ENCODE measurements at places on chromosomes 6 and 20.

DNA sequence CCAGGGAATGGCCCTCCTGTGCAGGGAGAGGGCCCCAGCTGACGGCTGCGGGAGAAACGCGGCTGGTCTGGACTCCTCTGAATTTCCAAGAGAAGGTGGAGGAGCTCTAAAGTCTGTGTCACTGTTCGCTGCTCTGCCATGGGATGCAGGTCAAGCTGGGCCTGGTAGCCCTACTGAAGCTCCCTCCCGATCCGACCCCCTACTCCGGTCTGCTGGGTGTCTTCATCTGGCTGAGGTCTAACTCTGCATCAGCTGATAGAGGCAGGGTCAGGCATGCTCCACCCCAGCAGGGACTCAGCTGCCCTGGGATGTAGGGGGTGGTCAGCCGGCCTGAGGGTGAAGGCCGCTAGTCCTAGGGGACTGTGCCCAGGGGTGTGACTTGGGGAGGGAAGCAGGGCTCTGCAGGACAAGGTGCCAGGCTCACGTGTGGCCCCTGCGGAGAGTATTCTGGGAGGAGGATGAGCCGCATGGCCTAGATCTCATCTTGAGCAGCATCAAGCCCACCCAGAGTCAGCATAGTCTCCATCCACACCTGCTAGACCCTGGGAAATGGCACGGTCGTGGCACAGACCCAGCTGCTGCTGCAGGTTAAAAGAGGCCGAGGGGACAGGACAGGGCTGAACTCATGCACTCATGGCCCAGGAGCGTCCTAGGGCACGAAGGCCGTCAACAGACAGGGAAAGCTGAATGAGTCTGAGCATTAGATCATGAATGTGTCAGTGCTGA, 1.4 kb downstream of the CST3 start:
- DNase-seq = no peak

DNA sequence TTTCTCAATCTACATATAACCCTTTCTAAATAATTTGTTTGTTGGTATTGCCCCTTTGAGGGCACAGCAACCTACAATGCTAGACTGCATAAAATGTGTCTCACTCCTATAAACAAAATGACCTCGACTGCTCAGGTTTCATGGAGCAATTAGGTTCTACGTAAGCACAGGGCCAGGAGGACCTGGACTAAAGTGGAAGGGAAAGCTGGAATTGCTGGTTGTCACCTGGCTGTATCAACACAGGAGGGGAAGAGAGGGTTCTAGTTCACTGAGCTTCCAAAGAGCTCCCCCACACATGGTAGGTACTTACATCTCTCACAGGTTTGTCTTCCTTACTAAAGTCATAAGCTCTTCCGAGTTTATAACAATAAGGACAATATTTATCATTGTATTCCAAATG, 51.0 kb downstream of the NCOA6 start:
- no peak for DNase-seq

DNA sequence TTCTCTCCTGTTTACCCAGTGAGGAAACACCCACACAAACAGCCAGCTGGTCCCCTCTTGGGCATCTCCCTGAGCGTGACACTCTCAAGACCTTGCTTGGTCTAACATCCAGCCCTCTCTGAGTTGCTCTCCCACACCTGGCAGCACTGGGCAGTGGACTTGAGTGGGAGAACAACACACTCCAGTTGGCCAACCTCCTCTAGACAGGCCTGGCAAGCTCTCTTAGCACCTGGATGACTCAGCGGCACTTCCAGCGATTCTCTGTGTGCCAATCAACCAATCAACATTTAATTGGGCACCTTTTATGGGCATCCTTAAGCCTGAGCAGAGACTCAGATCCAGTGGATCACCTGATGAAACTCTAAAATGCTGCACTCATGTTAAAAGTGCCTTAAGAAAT, 76.6 kb upstream of the QKI start:
- DNase-seq = no peak

DNA sequence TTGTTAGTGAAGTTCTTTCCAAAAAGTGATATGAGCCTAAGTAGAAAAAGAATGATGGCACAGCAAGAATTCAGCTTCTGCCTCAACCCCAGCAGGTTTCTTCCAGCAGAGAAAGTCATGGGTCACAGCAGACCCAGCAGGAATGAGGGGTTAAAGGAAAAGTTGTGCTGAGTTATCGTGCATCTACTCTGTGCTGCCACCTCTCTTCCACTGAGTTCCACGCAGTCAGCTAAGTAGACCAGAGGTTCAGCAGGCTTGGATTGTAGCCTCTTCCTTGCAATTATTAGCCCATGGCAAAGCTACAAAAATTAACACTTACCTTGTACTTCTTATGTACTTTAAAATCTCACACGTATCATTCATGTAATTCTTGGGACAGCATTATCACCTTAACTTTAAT, 510.8 kb downstream of the PTPRT start:
- DNase-seq = no peak

GRCh38 chr6:26351544-26351953, 13.4 kb upstream of the BTN3A2 start:
- peak; percentile 93 for DNase-seq

GRCh38 chr20:6074145-6074561, 20.3 kb upstream of the LRRN4 start:
- DNase-seq = peak; percentile 30

DNA sequence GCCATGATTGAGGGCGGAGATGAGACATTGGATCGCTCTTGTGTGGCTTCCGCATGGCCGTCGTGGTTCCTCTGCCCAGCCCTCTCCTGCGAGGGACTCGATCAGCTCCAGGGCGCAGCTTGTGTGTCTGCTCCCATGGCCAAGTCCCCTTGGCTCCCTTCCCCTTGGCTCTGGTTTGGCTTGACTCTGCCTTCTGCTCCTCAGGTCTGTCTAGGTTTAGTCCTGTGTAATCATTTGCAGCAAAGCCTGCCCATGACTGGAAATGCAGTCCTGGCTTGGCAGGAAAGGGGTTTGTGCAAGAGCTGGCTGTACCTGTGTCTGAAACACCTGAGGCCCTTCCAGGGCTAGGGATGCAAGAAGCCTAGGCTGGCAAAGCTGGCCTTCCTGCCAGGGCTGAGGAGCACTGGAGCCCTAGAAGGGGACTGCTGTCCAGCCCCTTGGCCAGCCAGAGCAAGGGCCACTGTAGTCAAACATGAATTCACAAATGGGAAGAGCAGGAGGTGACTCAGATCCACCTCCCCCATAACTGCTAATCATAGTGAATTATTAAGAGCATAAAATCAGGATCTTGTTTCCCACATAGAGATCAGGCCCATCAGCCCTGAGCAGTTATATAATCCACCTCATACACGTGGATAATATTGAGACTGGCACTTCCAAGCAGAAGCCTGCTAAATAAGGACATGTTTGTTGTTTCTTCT, 196.8 kb downstream of the FARS2 start:
- DNase-seq = no peak

- DNase-seq = no peak
Observed at GRCh38 chr6:42979523-42980177, 669 bp upstream of the PEX6 start.

- no peak for DNase-seq
Observed at GRCh38 chr6:89487864-89488263, 54.9 kb downstream of the ANKRD6 start.

- peak; percentile 60 for DNase-seq
Observed at GRCh38 chr6:116060572-116061283, at the start of gene FRK. Gene FRK (minus strand): TSS chr6:116060891. CDS start chr6:116060311, 580 bp downstream.

- no peak for DNase-seq
Observed at GRCh38 chr20:16005021-16005914, 568.0 kb downstream of the KIF16B start.

- DNase-seq = no peak
Observed at GRCh38 chr6:145621776-145622175, 113.5 kb downstream of the EPM2A start.

DNA sequence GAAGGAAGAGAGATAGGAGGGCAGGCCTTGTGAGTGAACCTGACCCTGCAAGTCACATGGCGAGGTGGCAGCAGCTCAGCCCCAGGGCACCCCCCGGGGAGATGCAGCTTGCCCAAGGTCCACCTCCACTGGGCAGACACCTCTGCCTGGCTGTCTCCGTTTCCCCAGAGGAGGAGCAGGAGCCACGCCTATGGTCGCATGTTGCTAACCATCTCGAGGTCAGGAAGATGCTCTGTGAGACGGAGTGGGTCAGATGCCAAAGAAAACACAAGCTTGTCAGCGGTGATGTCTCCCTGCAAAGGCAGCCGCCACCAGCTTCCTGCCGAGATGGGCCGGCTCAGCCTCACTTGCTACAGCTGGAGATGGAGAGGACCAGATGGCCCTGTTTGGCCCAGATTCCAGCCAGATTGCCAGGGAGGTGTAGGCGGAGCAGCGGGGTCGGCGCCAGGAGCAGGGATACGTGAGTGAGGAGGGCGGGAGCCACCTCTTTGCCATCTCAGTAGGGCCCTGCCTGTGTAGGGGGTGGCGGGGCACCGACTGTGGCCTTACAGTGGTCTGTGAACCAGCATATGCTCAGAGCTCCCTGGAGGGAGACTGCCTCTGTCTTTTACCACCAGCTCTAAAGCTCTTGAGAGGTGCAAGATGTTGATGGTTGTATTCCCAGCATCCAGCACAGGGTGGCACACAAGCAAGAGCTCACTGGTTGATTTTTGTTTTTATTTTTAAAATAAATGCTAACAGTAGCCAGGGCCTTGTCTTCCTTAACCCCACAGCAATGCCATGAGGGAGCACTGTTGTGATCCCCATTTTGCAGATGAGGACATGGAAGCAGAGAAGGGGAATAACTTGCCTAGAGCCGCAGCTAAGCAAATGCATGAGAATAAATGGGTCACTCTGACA, 42.9 kb upstream of the FAM83D start:
- peak; percentile 38 for DNase-seq

DNA sequence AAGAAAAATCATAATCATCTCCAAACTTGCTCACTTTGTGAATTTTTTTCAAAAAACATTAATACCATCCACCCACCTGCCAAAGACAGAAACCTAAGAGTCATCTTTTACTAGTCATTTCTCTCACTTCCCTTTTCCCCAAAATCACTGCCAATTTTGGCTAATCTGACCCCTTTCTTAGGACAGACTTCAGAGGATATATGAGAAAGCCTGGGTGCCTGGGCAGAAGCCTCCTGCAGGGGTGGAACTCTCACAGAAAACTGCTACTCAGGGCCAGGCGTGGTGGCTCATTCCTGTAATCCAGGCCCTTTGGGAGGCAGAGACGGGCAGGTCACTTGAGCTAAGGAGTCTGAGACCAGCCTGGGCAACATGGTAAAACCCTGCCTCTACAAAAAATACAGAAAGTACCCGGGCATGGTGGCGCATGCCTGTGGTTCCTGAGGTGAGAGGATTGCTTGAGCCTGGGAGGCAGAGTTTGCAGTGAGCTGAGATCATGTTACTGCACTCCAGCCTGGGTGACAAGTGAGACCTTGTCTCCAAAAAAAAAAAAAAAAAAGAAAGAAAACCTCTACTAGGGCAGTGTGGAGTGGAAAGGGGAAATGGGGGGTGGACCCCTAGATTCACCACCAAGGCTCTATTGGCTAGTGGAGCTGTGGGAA, 3.8 kb downstream of the DEK start:
- peak; percentile 45 for DNase-seq

DNA sequence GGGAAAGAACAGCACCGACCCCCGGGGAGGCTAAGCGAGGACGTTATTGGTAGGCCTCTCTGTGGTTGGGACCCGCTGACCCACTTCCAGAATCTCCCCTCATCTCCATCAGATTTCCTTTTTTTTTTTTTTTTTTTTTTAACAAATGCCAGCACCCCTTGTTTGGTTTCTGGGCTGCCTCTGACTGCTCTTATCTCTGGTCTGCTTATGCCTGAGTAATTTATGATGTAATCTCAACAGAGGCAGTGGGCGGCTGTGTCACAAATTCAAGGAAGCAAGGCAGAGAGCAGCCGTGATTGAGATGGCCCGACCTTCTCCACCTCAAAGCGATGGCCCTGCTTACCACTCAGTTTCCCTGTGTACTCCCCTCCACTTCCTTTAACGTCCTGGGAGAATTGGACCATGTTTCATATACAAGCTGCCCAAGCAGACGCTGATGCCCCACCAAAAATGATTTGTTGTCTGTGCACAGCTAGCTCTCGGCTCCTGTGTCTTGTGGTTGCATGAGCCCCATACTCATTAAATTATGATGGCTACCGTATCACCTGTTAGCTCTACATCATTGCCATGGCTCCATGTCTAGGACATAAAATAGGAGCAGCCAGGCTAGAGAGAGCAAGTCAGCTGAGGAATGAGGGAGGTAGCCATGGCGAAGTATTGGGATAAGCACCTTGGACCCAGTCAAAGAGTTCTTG, 98.1 kb downstream of the ZNF217 start:
- no peak for DNase-seq

DNA sequence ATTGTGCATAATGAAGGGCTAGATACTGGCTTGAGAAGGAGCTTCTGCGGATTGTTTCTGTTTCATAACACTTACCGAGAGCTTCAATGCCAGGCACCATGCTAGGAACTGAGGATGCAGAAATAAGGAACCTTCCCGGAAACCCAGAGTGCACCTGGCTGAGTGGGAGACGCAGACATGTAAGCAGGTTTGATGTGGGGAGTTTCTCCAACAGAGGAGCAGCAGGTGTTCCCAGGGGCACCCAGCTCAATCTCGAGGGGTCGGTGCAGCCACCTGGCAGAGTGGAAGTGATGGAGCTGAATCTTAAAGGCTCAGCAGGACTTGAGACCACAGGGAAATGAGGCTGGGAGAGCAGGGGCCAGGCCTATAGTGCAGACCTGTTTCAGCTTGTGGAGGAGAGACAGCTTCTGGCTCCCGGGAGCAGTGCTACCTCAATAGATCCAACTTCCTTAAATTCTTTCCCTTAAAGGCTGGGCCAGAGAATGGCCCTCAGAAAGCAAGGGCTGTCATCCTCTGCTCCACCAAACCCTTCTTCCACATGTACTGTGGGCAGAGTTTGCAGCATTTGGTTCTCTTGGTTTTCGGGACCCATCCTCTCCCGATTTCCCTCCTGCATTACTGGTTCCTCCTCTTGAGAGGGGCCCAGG, 27.8 kb upstream of the SRC start:
- no peak for DNase-seq

DNA sequence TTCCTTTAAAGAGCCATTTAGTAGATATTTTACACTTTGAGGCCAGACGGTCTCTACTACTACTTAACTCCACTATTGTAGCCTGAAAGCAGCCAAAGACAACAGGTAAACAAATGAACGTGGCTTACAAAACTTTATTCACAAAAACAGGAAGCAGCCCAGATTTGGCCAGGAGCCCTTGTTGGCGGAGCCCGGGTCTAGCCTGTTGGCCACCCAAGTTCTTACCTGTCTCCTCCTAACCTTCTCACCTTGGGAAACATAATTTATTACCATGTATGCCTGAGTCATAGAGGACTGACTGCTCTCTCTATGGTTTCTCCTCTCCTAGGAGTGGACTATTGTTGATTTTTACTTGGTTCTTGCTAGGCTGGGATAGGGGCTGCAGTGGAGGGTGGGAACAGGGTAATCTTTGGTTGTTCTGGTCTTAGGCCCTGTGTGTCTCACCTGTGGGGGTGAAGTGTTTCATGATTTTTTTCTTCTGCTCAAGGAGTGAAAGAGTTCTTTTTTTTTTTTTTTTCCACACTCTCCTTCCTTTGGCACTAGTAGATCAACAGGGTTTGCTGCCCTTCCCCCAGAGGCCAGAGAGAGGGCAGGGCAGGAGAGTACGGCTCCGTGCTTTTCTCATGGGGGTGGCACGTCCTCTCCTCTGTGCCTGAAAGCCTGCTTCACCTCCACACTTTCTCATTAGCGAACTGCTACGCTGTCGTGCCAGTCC, 90.0 kb downstream of the RPP40 start:
- no peak for DNase-seq

Measured in choroid plexus epithelial cell (primary cell).